Spinal cord (tissue), 10 donors: ENCODE measurements at places on chromosomes 4 and X.
A peak's percentile ranks its signal among the peaks of the same experiment; 100 is the strongest.

GRCh38 chrX:72566448-72566847, 6.2 kb downstream of the HDAC8 start:
- DNase-seq, result no peak

GRCh38 chr4:186700746-186701145, 22.9 kb downstream of the FAT1 start:
- DNase-seq, result peak; percentile 68

- DNase-seq, result no peak
These were observed 69.4 kb downstream of the KCNIP4 start for GRCh38 chr4:21879187-21879586.

DNA sequence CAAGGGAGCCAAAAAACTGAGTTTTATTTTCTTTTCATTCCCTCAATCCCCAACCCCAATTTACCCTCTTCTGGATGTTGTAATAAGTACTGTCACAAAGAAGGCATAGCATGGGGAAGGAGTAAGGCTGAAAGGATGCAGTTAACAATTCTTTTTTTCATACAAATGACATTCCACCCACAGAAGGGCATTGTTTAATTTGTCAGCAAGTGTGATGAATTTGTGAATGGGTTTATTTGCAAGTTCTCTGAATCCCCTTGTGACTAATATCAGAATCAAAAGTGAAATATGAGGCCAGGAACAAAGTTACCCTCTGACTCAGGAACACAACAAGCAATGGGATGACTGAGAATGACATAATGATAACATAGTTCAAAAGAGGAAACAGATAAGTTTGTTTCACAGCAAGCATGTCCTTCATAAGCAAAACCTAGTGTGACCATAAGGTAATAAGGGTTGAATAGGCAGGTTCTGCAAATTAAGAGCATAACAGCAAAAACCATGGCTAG, 2.1 kb downstream of the GEMIN8 start:
- no peak for DNase-seq

GRCh38 chrX:147226801-147227200, 412.3 kb upstream of the CXorf51A start:
- DNase-seq, result no peak

GRCh38 chr4:144338834-144339233, 198.3 kb upstream of the GYPA start:
- no peak for DNase-seq

- DNase-seq, result no peak
These were observed 31.2 kb downstream of the RPS6KA6 start for GRCh38 chrX:84156821-84157220.

- DNase-seq, result no peak
These were observed 110.1 kb upstream of the VEGFC start for GRCh38 chr4:176902710-176903323.

DNA sequence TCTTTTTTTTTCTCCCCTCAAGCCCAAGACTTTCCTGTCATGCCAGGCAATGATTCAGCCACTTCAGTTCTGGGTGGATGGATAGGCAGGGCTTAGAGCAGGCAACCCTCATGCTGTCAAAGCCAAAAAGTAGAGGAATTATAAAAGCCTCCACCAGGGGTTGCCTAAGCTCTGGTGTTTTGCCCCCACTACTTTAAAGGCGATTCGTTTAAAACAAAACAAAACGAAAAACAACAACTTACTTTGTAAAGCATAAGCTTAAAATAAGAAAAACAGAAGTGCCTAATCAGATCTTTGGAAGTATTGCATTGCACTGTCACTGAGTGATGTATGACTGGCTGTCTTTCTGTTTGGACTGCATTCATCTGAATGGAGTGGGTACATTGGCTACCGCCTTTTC, 5.3 kb upstream of the IDS start:
- no peak for DNase-seq

DNA sequence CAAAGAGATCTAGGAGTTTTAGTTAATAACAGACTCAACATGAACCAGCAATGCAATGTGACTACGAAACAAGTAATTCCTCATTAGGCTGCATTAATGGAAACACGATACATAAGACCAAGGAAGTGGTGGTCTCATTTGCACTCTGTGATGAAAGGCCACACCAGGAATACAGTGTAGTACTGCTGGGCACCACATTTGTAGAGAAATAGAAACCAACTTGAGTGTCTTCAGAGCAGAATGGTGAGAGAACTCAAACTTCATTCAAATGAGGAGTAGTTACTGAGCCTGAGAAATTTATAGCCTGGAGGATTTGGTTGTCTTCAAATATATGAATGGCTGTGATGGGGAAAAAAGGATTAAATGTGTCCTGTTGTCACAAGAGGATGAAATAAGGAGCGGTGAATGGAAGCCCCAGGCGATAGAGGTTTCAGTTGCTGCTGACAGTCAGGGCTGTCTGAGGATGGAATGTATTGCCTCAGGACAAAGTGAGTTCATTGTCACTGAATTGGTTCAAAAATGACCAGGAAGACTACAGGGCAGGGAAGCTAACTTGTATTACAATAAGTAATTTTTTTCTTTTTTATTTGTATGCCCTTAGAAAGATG, 50.9 kb downstream of the NFKB1 start:
- DNase-seq, result no peak

- no peak for DNase-seq
These were observed 255.3 kb downstream of the NAF1 start for GRCh38 chr4:162911349-162911748.

- peak; percentile 60 for DNase-seq
These were observed 64.5 kb downstream of the TENM3 start for GRCh38 chr4:182307746-182308145.

DNA sequence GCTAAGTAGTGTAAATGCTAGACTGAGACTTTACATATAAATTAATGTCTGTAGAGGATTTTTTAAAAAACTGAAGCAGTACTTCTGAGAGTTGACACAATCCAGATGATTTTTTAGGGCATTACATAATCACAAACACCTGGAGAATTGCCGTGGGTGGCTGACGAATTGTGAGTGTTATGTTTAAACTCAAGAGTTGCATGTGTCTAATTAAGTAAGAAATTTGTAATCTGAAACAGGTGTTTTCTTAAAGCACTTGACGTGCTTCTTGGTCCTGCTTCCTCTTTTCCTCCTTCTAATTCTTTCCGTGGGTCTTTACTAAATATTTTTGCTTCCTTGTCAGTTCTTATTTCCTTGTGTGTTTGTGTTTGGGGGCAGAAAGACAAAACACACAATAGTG, 27.8 kb downstream of the PIR start:
- no peak for DNase-seq

GRCh38 chr4:15958562-15958961, 4.4 kb downstream of the FGFBP2 start:
- no peak for DNase-seq

GRCh38 chr4:76658231-76659102, 223.4 kb downstream of the SHROOM3 start:
- DNase-seq, result no peak

DNA sequence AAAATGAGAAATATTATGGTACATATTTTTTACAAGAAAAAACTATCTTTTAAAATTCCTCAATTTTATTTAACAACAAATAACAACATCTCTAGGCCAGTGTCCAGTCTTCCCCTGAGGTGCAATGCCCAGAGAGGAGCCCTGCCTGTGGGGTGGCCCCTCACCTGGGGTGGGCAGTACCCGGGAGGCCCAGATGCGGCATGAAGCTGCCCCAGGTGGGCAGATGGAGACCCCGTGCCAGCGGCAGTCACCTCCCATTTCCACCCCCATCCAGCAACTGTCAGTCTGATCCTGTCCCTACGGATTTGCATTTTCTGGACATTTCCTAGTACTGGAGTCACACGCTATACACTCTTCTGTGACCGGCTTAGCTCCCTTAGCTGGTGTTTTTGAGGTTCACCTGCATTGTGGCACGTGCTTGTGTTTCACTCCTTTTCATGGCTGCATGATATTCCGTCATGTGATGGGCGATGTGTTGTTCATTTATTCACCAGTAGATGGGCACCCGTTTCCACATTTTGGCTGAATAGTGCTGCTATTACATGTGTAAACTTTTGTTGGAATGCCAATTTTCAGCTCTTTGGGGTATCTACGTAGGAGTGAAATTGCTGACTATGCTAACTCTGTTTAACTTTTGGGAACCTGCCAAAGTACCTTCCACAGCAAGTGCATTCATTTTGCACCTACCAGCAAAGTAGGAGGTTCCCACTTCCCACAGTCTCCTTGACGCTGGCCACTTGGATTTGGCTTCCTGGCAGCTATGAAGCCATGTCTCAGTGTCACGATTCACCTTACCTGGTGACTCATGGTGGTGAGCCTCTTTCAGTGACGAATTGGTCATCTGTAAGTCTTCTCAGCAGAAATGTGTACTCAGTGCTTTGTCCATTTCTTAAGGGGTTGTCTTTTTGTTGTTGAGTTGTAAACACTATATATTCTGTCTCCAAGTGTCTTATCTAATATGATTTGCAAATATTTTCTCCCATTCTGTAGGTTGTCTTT, 11.7 kb upstream of the MAEA start:
- DNase-seq, result no peak

GRCh38 chrX:17566740-17567139, 170.6 kb upstream of the SCML1 start:
- no peak for DNase-seq

DNA sequence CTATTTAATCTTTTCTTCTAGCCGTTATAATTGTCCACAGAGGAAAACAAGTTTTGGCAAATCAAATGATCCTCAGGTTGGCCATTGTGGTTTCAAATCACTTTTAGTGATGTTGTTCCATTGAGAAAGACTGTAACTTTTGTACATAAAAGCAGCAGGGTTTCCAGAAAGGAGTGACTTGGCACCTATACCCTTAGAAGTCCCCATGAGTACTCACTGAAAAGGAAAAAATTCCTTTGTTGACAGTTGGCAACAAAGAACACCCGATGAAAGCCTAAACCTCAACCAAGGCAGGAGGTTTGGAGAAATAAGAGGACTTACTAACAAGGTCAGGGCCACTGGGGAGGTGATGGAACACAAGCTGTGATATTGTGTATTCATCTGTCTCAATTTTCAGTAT, 474.4 kb downstream of the RAPGEF2 start:
- no peak for DNase-seq

DNA sequence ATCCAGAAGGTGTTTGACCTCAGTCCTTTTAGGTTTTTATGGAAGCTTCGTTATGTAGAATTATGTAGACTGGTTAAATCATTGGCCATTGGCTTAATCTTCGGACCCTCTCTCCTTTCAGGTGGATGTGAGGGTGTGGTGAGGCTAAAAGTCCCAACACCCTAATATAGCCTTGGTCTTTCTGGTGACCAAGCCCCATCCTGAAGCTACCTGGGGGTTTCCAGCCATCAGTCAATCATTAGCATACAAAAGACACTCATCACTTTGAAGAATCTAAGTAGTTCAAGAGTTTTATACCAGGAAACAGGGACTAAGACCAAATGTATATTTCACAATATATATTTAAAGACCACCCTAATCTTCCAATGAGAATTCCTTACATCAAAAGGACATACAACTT, 5.5 kb downstream of the DDIT4L start:
- no peak for DNase-seq

- DNase-seq, result no peak
These were observed 139.9 kb upstream of the OTUD4 start for GRCh38 chr4:145320294-145320693.

DNA sequence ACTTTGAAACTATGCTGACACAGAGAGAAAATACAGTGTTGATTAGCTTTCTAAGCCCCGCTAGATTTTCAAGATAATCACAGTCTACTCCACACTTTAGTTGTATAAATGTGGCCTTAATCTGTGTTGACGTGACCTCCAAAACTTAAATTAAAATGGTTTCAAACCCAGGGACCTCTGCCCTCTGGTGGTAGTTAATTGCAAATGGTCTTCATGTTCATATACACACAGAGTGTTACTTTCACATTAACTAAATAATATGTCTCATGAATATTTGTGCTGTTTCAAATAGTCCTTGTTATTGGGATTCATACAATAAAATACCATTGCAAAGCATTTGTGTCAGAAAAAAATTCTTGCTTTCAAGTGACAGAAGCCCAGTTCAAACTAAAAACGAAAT, 64.3 kb downstream of the TASL start:
- DNase-seq, result no peak

- no peak for DNase-seq
These were observed 181.7 kb upstream of the NPY2R start for GRCh38 chr4:155026715-155027114.
